ENCODE measurements at places on chromosomes 13 and 19. TPM values are rescaled to one million over a fixed set of nuclear protein-coding genes. Genes with fewer than 3 reads are reported as not detected.

Gene SMIM44
- not detected for total RNA-seq

Gene NLRP7
- 5.0 TPM for total RNA-seq

DNA sequence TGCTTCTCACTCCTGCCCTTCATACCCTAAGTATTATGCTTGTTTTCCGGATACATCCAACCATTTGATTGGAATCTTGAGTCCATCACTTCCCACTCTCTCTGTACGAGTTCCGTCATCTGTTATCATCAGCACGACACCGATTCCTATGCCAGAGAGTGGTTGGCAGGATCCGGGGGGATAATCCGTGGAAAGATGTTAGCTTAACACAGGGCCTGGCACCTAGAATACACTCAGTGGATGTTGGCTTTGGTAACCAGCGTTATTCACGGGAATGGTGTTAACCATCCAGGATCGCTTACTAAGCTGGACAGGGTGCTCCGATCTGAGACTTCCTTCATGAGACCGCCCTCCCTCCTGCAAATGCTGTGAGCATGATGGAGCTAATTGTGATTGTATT, 12.4 kb downstream of the VSTM2B start:
- H3K27me3 ChIP-seq = no peaks in the 10 kb centered on the region
- no peaks in the 10 kb centered on the region for H3K36me3 ChIP-seq
- DNase-seq = no peak
- H3K4me1 ChIP-seq = peaks cover 11% of the 10 kb centered on the region
- H3K4me3 ChIP-seq = no peak overlapping the region

DNA sequence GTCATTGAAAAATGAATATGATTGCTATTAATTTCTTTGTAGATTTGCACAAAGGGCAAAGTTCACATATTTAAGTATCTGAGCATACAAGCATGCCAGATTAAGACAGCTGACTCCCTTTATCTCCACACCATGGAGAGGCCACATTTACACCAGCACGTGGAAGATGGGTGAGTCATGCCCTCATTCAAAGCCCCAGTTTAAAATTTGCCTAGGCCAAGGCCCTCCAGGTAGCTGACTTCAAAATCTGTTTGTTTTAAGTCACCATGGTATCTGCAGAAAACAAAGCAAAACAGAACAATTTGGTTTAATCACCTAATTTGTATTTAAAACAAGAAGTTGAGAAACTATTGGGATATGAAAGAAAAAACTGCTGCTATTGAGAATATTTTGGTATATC, 109.2 kb downstream of the ESD start:
- H3K4me1 ChIP-seq = peaks cover 65% of the 10 kb centered on the region
- H3K36me3 ChIP-seq = 0 out of 2 replicates have a peak, but pooled peaks cover 4% of the 10 kb centered on the region
- H3K27me3 ChIP-seq = no peaks in the 10 kb centered on the region
- DNase-seq = no peak

GRCh38 chr13:63167699-63168337, 1752.2 kb upstream of the PCDH20 start:
- peak overlapping the region; percentile 93 for H3K27ac ChIP-seq
- H3K4me1 ChIP-seq = peaks cover 38% of the 10 kb centered on the region
- no peaks in the 10 kb centered on the region for H3K36me3 ChIP-seq
- DNase-seq = no peak

All from WTC11 (cell line).